Stimulated activated CD4-positive, alpha-beta T cell treated with anti-CD3 and anti-CD28 coated beads, Interleukin-2, amount 100 ng/mL, for 4 hours (primary cell): ENCODE measurements at places on chromosomes 5 and 9.

- DNase-seq = no peak
These were observed 129.5 kb downstream of the NIPBL start for GRCh38 chr5:37005946-37006540.

DNA sequence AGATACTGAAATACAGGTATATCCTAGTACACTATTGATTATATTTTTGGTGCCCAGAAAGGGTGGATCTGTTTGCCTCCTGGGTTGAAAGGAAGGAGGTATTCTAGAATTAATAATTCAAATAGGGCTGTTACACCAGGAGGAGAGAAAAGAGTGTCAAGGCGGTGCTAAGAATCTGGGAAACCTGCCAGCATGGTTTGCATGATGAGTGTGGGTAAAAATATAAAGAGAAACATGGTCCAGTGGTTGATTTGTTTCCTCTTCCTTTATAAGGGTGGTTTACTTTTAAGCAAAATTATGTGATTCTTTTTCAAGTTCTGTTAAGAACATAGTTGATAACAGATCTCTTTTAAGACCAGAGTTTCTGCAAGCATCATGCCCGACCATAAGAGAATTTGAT lies 69.4 kb upstream of the NFIB start:
- DNase-seq = no peak

DNA sequence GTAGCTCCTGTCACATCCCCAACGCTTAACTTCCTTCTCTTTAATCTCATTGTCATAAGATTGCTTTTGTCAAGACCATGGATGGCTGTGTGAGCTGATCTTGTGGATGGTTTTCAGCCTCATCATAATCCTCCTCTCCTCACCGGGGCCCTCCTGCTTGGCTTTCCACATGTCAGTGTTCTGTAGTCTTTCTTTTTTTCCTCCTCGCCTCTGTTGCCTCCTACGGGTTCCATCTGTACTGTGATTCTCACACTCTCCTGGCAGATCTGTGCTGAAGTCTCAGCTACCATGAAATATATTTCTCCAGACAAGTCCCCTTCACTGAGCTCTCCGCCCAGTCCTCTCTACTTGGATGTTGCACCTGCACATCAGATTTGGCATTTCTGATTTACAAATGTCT lies 34.9 kb upstream of the FAM120AOS start:
- DNase-seq = no peak

DNA sequence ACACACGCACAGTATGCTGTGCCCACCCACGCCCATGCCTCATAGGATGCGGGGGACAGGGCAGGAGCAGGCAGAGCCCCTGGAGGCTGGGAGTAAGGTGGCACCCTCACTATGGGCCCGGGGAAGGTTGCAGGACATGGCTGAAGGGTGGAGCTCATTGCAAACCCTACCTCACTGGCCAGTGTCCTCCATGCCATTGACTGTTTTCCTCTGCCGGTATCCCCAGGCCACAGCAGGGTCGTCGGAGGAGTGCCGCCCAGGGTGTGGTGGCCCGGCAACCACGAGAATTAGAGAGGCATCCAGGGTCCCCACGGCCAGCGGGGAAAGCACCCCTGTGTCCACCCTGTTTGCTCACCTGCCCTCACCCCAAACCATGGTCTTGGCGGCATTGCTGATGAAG lies 59.7 kb upstream of the FCN2 start:
- DNase-seq = no peak

DNA sequence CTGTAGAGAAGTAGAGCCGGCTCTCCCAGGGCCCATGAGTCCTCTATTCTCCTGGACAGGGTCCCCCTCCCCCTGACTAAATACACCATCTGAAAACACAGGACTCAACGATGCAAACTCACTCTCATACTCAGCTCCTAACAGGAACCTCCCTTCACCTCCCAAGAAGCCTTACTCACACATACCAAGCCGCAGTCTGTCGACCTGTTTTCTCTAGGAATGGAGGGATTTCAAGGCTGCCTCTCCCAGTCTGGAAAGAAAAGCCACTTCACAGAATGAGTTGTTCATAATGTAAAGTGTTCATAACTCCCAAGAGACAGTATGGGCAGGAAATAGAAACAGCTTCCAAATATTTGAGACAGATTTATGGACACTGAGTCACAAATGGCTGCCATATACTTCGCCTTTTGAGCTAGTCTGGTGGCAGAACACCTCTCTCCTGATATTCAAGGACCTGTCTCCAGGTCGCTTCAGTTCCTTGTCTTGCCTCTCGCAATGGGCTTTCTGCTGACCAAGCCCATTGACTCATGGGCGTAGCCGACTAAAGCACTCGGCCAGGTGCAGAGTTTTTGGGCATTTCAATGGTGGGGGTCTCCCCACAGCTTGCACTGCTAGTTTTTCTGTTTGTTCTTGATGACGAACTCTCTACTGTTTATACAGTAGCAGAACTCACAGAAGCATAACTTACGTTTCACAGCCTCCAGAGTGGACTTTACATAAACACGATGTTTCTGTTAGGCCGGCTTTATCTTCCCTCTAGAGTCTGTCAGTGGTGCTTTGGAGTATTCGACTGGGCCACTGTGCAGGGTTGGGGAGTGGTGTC lies 25.0 kb upstream of the IL17B start:
- DNase-seq = no peak

GRCh38 chr5:60754495-60754894 lies 54.5 kb upstream of the DEPDC1B start:
- DNase-seq = no peak

DNA sequence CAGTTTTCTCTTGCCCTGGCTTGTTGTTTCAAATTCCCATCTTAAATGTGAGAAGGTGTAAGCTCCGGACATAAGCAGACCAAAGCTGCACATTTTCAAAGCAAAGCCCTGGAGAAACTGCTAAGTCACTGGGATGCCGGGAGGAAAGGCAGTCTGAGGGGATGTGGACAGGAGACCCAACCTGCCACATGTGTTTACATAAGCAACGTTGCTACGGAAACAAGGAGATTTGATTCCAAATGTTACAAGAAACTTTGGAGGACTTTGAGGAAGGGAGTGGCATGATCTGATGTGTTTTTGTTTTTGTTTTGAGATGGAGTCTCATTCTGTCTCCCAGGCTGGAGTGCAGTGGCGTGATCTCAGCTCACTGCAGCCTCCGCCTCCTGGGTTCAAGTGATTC lies 25.7 kb upstream of the INSYN2B start:
- no peak for DNase-seq

DNA sequence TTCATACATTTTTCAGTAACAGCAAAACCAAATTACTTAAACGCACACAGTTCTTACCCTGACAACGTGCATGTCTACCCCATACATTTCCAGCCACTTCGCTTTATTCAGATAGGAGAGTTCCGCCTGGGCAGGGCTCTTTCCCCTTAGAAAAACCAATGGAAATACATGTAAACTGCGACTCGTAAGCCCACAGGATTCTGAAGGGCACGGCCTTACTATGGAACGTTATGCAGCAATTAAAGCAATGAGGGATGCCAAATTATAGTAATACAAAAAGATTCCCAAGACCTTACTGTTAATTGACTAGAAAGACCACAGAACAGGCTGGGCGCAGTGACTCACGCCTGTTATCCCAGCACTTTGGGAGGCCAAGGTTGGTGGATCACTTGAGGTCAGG lies 64.5 kb downstream of the EPB41L4B start:
- DNase-seq = no peak

DNA sequence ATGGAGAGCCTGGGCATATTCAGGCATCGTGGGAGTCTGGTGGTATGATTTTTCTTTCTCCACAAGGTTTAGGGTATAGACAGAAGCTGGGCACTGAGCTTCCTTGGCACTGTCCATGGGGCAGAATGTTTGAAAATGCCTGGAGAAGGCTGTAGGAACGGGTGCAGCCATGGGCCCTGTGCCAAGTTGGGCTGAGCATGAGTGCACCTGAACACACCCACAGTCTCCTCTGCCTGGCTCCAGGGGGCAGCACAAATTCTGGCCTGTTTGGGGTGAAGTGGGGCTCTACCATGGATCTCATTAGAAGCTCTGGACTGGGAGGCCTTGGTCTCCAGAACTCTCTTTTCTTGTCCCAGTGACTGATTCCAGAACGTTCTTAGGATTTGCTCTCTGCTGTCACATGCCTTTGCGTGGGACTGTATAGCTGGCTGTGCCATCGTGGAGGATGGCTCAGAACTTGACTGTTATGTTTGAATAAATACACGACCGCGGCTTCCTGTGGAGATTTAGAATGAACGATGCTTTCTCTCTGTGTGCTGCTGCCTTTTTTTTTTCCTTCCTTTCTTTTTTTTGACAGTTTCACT lies 229.8 kb downstream of the FANCC start:
- no peak for DNase-seq

DNA sequence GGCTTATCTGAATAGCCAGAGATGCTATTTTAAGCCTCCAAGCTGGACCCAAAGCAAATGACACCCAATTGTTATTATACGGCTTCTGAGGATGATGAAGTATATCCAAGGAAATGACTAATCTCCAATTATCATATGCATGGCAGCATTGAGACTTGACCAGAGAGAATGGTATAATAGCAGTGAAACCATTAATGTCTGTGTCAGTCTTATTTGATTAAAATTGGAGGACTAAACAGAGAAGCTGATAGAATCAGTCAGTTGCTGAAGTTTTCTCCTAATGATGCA lies 200.5 kb downstream of the EFNA5 start:
- no peak for DNase-seq

- DNase-seq = no peak
These were observed 38.6 kb downstream of the B4GALT1 start for GRCh38 chr9:33128570-33128969.
